ENCODE measurements at places on chromosomes 7 and 10. TPM values are rescaled to one million over a fixed set of nuclear protein-coding genes. Genes with fewer than 3 reads are reported as not detected.

Gene OPN1SW
- not detected for total RNA-seq

Gene CYP2C18
- 60.3 TPM for total RNA-seq

Gene GCK
- not detected for total RNA-seq

GRCh38 chr10:100817268-100817839 lies 72.0 kb downstream of the PAX2 start:
- no peaks in the 10 kb centered on the region for H3K4me1 ChIP-seq
- no peak for DNase-seq
- H3K4me3 ChIP-seq = no peak overlapping the region
- no peaks in the 10 kb centered on the region for H3K36me3 ChIP-seq

DNA sequence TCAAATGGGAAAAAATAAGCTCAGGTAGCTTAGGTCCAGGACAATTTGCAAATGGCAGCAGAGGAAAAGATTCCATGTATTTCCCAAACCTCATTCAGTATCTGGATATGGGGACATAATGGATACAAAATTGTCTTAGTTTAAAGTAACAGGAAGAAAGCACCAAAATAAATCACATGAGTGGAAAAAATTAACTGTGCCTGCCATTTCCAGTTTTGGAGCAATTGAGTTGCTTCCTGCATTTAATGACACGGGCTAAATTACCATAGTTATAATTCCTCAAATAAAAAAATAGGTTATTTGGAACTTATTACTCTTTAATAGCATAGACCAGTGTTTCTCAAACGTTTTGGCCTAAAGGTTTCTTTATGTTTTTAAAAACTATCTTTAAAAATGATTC lies 6.3 kb upstream of the STAMBPL1 start:
- no peak overlapping the region for H3K27ac ChIP-seq
- no peaks in the 10 kb centered on the region for H3K36me3 ChIP-seq
- DNase-seq = no peak
- no peak overlapping the region for H3K4me3 ChIP-seq
- H3K4me1 ChIP-seq = no peaks in the 10 kb centered on the region

DNA sequence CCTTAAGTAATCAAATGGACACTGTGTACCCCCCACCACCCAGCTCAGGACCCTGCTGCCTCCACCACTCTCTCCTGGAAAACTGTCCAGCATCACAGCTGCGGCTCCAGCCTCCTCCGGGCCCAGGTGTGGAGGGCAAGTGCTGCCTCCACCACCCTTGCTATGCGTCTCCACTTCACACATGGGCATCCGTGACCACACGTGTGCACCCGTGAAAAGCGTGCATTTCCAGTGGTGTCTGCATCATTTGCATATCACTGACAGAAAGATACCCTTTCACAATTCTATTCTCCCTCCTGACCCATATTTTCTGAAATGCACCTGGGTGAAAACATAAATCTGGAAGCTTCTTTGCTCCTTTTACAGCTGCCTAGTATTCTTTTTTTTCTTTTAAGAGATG lies 89.7 kb upstream of the PDGFA start:
- DNase-seq = no peak
- H3K4me1 ChIP-seq = peaks cover 20% of the 10 kb centered on the region
- H3K27ac ChIP-seq = no peak overlapping the region
- no peaks in the 10 kb centered on the region for H3K36me3 ChIP-seq

- H3K27ac ChIP-seq = peak overlapping the region; percentile 80
- H3K4me3 ChIP-seq = no peak overlapping the region
- peaks cover 3% of the 10 kb centered on the region for H3K4me1 ChIP-seq
- H3K27me3 ChIP-seq = no peaks in the 10 kb centered on the region
- peak; percentile 57 for DNase-seq
Observed at GRCh38 chr10:77836299-77836820, 90.2 kb downstream of the DLG5 start.

GRCh38 chr10:118669020-118669791 lies 73.8 kb upstream of the PRLHR start:
- H3K4me1 ChIP-seq = peaks cover 33% of the 10 kb centered on the region
- DNase-seq = peak; percentile 81
- peaks cover 10% of the 10 kb centered on the region for H3K36me3 ChIP-seq
- no peak overlapping the region for H3K27ac ChIP-seq
- H3K27me3 ChIP-seq = no peaks in the 10 kb centered on the region

- H3K36me3 ChIP-seq = no peaks in the 10 kb centered on the region
- no peaks in the 10 kb centered on the region for H3K27me3 ChIP-seq
- peak; percentile 98 for DNase-seq
- no peaks in the 10 kb centered on the region for H3K4me1 ChIP-seq
- H3K4me3 ChIP-seq = peak overlapping the region; percentile 38
Observed at GRCh38 chr7:28685644-28686417, 272.3 kb downstream of the TRIL start.

GRCh38 chr10:3757638-3758490 lies 27.1 kb downstream of the KLF6 start:
- H3K36me3 ChIP-seq = no peaks in the 10 kb centered on the region
- no peaks in the 10 kb centered on the region for H3K27me3 ChIP-seq

DNA sequence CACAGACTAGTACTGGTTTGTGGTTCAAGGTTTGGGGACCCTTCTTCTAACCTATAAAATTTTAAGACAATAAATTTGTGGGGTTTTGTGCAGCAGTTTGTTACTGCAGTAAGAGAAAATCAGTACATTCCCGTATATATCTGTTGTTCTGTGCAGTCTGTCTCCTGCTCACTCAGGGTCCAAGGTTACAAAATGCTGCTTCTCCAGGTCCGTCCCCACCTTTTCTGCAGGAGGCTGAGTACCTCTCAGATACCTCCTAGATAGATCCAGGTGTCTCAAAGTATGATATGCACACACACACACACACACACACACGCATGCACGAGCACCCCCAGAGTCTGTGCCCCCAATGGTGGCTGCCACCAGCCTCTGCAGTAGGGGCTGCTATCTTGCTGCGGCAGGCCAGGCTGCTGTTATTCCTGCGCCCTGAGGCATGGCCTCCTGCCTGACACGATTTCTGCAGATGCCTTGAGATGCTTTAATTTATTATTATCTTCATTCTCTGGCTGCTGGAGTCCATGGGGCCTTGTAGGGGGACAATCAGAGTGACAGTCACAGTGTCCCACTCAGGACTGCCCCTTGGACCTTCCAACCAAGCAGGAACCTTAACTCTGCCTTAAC lies 25.2 kb upstream of the ASL start:
- peak overlapping the region; percentile 42 for H3K27ac ChIP-seq
- H3K4me3 ChIP-seq = no peak overlapping the region

DNA sequence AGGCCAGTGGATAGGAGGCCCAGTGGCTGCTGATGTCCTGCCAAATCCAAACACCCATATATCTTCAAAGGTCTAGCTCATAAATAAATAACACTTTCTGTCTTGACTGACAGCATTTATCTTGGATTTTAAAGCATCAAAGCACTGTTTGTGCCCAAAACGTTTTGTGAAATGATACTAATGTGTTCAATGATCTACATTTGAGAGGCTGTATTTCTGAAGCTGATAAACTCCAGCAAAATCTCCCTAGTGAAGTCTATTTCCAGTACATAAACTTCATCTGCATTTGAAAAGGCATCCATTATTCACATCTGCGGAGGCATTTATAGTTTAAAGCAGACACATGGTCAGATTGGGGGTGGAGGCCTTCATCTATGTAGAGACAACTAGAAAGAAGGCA lies 276.3 kb downstream of the HPSE2 start:
- H3K27ac ChIP-seq = no peak overlapping the region
- peaks cover 16% of the 10 kb centered on the region for H3K4me1 ChIP-seq
- no peaks in the 10 kb centered on the region for H3K27me3 ChIP-seq
- H3K4me3 ChIP-seq = no peak overlapping the region
- no peaks in the 10 kb centered on the region for H3K36me3 ChIP-seq

DNA sequence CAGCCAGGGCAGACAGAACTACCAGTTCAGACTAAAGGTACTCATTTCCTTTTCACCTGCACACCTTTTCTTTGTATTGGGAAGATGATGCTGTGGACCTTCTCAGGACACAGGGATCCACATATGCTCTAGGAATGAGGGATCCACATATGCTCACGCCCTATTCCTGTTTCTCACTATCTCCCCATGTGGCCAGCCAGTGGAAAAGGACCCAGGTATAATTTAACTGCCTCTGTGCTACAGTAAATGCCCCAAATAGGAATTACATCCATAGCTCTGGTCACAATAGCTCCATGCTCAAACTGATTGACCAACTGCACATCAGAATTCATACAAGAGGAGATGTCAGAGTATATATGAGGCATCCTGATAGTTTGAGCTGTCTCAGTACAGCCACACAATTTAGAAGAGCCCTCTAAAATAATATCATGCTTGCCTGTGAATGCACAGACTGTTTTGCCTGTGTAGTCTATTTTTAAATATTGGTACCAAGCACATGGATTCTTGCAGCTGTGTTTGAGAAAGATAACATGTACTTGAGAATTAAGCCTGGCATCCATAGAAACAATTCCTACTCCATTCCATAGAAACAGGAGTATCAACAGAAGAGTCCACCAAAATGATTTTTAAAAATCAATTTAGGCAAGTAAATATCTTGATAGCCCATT lies 43.7 kb downstream of the CTTNBP2 start:
- no peak overlapping the region for H3K27ac ChIP-seq
- H3K4me1 ChIP-seq = peaks cover 5% of the 10 kb centered on the region
- H3K27me3 ChIP-seq = no peaks in the 10 kb centered on the region
- DNase-seq = no peak
- H3K36me3 ChIP-seq = no peaks in the 10 kb centered on the region

DNA sequence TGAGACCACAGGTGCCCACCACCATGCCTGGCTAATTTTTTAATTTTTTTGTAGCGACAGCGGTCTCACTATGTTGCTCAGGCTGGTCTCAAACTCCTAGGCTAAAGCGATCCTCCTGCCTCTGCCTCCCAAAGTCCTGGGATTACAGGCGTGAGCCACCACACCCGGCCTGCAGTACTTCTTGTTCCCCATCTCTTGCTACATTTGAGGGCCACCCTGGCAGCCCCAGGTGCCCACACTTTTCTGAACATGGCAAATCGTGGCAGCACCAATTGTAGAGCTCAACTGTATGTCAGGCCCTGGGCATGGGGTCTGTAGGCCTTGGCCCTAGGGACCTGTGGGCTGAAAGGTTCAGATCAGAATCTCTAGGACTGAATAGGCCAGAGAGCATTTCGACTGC lies 25.1 kb upstream of the LIMK1 start:
- H3K36me3 ChIP-seq = peaks cover 34% of the 10 kb centered on the region
- peaks cover 34% of the 10 kb centered on the region for H3K4me1 ChIP-seq
- H3K27me3 ChIP-seq = no peaks in the 10 kb centered on the region
- no peak overlapping the region for H3K4me3 ChIP-seq

GRCh38 chr7:137948083-137948844 lies 53.6 kb downstream of the CREB3L2 start:
- H3K4me3 ChIP-seq = no peak overlapping the region
- no peaks in the 10 kb centered on the region for H3K27me3 ChIP-seq
- peaks cover 54% of the 10 kb centered on the region for H3K4me1 ChIP-seq

GRCh38 chr10:2210088-2210487 lies 472.8 kb upstream of the ADARB2 start:
- no peaks in the 10 kb centered on the region for H3K36me3 ChIP-seq
- DNase-seq = no peak
- H3K27ac ChIP-seq = no peak overlapping the region
- H3K27me3 ChIP-seq = no peaks in the 10 kb centered on the region

Measured in stomach (tissue), 19 donors.